ENCODE measurements at places on chromosomes 13 and 19.

DNA sequence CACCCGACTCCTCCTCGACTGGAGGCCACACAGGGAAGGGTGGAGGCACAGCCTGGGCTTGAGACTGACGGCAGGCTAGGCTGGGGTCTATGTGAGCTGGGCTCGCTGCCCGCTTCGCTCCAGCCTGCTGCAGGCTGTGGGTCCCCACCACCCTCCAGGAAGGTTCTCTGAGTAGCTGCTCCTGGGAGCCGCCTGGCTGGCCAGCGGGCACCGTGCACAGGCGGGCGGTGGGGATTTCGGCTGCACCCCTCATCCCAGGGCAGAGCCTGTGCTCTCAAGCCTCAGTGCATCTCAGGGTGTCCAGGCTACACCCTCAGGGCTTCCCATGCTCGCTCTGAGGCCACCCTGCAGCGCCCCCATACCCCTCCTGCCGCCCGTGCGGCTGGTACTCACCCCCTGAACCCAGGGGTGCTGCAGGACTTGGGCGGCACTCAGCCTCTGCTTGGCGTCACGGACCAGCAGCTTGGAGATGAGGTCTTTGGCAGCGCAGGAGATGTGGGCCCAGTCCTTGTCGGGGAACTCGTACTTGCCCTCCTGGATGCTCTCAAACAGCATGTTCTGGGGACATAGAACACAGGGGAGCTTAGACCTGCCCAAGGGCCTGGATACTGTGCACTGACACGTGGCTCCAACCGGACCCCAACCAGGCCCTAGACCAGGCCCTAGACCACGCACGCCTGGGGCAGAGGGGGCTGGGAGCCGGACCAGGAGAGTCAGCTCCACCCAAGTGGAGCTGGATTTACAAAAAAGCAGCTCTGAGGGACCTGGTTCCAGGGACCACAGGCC is 10.2 kb downstream of the MKNK2 start:
- DNase-seq = no peak

GRCh38 chr13:24931450-24932251 is 164.3 kb upstream of the PABPC3 start:
- DNase-seq = no peak

- DNase-seq = no peak
Measured at GRCh38 chr13:33079960-33080359, 63.7 kb downstream of the KL start.

DNA sequence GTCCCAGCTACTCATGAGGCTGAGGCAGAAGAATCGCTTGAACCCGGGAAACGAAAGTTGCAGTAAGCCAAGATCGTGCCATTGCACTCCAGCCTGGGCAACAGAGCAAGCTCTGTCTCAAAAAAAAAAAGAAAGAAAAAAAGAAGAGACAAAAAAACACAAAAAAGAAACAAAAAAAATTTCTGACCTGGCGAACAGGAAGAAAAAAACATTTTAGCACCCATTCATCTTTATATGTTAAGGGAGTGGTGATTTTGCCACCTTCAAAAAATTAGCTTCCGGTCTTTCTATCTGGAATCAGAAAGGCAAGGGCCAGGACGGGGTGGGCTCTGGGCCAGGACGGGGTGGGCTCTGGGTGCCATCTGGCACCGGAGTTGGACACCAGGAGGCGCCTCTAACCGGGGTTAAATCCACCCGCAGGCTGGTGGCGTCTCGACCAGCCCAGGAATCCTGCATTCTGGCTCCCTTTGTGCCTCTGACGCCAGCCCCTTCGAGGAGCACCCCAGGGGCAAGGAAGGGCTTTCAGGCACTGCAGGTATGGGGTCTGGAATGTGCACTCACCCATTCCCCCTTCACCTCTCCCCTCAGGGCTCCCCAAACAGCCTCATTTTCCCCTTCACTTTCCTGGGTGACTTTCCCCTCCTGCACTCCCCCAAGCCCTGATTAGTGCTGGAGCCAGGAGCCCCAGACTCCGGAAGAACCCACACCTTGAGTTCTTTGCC is 10.4 kb upstream of the ZSWIM4 start:
- DNase-seq = peak; percentile 64

DNA sequence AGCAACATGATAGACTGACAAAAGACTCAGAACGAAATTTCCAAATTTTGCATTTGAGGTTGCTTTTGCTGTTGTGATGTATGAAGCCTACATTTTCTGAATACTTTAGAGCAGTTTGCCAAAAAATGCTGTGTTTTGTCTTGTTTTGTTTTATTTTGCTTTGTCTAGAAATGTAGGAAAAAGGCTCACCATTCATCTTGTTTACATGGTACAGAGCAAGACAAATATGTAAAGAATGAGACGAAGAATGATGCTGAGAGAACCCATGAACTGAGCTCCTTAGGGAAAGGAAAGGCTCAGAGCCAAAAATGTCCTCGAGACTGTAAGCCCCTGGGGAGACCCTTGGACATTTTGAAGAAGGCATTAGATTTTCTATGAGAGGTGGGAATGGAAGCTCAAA is 6.8 kb upstream of the SPART start:
- DNase-seq = no peak

- no peak for DNase-seq
Measured at GRCh38 chr13:62631124-62631523, 1215.5 kb upstream of the PCDH20 start.

- no peak for DNase-seq
Measured at GRCh38 chr13:45215392-45216077, 14.7 kb upstream of the KCTD4 start.

Measured in H4 (cell line).